ENCODE measurements at places on chromosomes 16 and 17.
A peak's percentile ranks its signal among the peaks of the same experiment; 100 is the strongest.

DNA sequence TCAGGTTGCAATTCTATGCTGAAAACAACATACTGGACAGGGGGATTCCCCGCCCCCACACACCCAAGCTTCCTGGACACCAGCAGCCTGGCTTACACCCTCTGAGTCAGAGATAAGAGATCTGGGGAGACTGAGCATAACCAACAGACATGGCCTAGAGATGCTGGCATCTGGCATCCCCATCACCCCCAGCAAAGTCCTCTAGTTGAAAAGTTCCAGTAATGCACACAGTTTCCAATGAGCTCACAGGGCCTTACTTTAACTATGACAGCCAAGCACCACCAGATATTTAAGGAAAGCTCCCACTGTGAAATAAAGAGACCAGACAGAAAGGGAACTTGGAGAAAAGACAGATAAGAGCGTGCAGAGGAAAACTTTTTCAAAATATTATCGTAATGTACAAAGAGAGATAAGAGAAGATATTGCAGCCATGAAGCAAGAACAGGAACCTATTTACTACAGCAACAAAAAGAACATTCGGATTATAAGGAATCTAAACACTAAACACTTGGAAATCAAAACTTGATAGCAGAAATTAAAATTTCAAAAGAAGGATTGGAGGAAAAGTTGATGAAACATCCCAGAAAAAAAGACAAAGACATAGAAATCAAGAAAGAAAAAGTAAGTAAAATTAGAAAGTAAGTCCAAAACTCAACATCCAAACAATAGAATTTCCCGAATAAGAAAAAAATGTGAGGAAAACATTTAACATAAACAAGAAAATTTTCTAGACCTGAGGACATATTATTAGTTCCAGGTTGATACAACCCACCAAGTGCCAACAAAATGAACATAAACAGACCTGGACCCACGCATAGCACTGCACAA, 17.2 kb upstream of the ALOX15 start:
- no peaks in the 10 kb centered on the region for H3K36me3 ChIP-seq
- DNase-seq, result no peak
- H3K4me1 ChIP-seq, result no peaks in the 10 kb centered on the region
- no peaks in the 10 kb centered on the region for H3K27me3 ChIP-seq
- H3K27ac ChIP-seq, result no peak overlapping the region

- no peaks in the 10 kb centered on the region for H3K36me3 ChIP-seq
- peak overlapping the region; percentile 16 for H3K27ac ChIP-seq
- peaks cover 10% of the 10 kb centered on the region for H3K4me1 ChIP-seq
- no peak for DNase-seq
- H3K27me3 ChIP-seq, result peaks cover 86% of the 10 kb centered on the region
Observed at GRCh38 chr17:47733674-47734410, 806 bp downstream of the TBX21 start.

- no peak overlapping the region for H3K27ac ChIP-seq
- peaks cover 4% of the 10 kb centered on the region for H3K4me1 ChIP-seq
- no peak for DNase-seq
- no peak overlapping the region for H3K4me3 ChIP-seq
- H3K36me3 ChIP-seq, result peaks cover 37% of the 10 kb centered on the region
Observed at GRCh38 chr16:1650131-1650530, 27.9 kb upstream of the JPT2 start.

GRCh38 chr16:23500862-23501225, 9.4 kb downstream of the GGA2 start:
- peaks cover 19% of the 10 kb centered on the region for H3K4me1 ChIP-seq
- H3K27me3 ChIP-seq, result no peaks in the 10 kb centered on the region
- H3K36me3 ChIP-seq, result peaks cover 8% of the 10 kb centered on the region

DNA sequence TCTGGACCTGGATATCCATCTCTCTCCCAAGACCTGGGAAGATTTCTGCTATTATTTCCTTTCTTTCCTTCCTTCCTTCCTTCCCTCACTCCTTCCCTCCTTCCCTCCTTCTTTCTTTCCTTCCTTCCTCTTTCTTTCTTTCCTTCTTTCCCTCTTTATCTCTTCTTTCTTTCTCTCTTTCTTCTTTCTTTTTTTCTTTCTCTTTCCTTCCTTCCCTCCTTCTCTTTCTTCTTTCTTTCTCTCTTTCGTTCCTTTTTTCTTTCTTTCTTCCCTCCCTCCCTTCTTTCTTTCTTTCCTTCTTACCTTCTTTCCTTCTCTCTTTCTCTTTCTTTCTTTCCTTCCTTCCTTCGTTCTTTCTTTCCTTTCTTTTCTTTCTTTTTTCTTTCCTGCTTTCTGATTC, 37.8 kb upstream of the N4BP1 start:
- H3K36me3 ChIP-seq, result no peaks in the 10 kb centered on the region
- no peak overlapping the region for H3K27ac ChIP-seq
- H3K4me3 ChIP-seq, result no peak overlapping the region
- DNase-seq, result no peak
- H3K4me1 ChIP-seq, result no peaks in the 10 kb centered on the region

DNA sequence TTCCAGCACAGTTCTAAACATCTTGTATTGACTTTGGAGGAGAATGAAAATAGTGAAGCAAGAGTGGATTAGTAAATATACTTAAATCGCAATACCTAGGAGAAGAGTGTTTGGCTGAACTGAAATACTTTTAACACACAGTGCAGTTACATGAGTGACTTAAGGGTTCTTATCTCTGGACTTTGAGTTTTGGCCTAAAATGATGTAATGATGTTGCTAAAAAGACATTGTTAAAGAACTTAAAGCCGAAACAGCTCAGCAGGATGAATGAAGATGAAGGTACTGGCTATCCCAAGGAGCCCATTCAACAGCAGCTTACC, 28.1 kb downstream of the PMP22 start:
- H3K27me3 ChIP-seq, result no peaks in the 10 kb centered on the region
- no peaks in the 10 kb centered on the region for H3K36me3 ChIP-seq
- no peak for DNase-seq

GRCh38 chr17:64084940-64085649, 44.8 kb downstream of the ERN1 start:
- H3K4me3 ChIP-seq, result no peak overlapping the region
- H3K27me3 ChIP-seq, result no peaks in the 10 kb centered on the region
- H3K36me3 ChIP-seq, result no peaks in the 10 kb centered on the region
- H3K4me1 ChIP-seq, result peaks cover 10% of the 10 kb centered on the region

DNA sequence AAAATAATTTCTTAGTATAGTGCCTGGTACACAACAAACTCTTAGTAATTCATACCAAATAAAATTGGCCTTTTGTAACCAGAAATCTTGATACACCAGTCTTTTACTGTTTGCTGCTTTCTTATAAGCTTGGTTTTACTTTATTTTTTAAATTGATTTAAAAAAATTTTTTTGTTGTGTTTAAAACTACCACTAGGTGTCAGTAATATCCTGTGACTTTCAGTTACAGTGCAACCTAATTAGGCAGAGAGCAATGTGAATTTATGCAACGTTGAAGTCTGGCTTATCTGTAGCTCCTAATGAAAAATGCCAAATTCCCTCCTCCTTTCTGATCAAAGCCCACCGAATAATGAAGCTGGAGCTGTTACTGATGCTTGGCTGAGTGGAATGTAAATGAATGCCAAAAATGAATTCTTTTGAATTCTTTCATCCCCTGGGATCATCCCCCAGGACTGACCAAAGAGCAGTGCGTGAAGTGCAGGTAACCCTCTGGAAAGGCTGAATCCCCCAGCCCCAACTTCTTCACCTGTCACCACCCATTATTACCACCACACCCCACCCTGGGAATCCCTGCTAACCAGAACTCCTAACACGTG, 3.8 kb downstream of the ERCC4 start:
- no peak overlapping the region for H3K4me3 ChIP-seq
- H3K27me3 ChIP-seq, result no peaks in the 10 kb centered on the region
- no peak for DNase-seq

DNA sequence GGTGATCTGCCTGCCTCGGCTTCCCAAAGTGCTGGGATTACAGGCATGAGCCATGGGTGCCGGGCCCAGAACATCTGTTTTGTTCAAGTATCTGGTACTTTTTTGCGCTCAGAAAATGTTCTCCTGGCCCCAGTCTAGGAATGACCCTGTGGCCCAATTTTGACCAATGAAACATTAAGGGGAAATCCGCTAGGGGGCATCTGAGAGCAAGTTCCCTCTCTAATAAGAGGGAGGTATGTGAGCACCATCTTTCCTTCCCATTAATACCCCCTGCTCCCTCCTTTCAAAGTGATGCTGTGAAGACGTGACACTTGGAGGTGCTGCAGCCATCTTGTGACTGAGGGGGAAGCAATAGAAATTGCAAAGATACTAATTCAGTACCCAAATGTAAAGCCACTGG, 16.5 kb upstream of the CLEC3A start:
- peaks cover 4% of the 10 kb centered on the region for H3K4me1 ChIP-seq
- no peaks in the 10 kb centered on the region for H3K27me3 ChIP-seq
- no peaks in the 10 kb centered on the region for H3K36me3 ChIP-seq
- no peak for DNase-seq
- no peak overlapping the region for H3K4me3 ChIP-seq
- H3K27ac ChIP-seq, result no peak overlapping the region

DNA sequence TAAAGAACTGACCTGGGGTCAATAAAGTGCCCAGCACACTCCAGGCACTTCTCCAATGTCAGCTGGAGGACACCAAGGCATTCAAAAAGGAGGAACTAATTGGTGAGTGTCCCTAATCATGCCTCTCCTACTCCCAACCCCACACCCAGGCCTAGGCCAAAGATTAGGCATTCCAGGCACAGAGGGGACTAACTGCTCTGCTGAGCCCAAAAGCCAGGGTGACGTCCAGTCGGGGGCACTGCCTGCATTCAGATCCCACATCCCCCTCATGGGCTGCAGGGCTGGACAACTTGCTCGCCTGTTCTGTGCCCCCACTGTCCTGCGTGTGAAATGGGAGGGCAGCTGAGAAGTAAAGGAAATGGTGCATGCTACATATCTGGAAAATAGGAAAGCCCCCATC, 115.4 kb downstream of the DYNLRB2 start:
- H3K27ac ChIP-seq, result no peak overlapping the region
- no peak overlapping the region for H3K4me3 ChIP-seq
- no peaks in the 10 kb centered on the region for H3K4me1 ChIP-seq
- H3K36me3 ChIP-seq, result no peaks in the 10 kb centered on the region
